Inflammatory macrophage treated with lipopolysaccharide for 4 hours (primary cell): ENCODE measurements at places on chromosomes 12 and 14.

GRCh38 chr14:20976291-20976690 is 13.5 kb upstream of the METTL17 start:
- no peak for DNase-seq

DNA sequence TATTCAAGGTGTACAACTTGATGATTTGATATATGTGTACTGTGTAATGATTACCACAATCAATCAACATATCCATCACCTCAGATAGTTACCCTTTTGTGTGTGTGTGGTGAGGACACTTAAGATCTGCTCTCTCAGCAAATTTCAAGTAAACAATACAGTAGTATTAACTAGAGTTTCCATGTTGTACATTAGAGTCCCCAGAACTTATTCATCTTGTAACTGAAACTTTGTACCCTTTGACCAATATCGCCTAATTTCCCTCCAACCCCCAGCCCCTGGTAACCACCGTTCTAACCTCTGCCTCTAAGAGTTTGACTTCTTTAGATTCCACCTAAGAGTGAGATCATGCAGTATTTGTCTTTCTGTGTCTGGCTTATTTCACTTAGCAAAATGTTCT is 12.1 kb downstream of the ADCK1 start:
- no peak for DNase-seq

DNA sequence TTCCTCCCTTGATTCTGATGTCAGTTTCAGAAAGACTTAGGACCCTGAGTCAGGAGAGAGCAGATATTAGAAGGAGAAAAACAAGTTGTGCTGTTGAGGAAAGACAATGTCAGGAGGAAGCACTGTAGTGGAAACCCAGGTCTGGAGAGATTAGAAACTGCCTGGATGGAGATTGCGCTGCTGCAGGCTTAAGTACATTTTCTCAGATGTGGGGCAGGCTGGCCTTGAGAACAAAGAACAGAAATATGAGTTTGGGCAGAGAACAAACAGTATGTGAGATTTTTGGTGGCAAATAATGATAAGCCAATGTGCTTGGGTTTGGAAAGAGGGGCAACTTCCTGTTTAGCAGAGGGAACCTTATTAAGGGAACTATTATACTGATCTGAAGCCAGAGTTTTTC is 74.3 kb upstream of the PRMT8 start:
- no peak for DNase-seq

DNA sequence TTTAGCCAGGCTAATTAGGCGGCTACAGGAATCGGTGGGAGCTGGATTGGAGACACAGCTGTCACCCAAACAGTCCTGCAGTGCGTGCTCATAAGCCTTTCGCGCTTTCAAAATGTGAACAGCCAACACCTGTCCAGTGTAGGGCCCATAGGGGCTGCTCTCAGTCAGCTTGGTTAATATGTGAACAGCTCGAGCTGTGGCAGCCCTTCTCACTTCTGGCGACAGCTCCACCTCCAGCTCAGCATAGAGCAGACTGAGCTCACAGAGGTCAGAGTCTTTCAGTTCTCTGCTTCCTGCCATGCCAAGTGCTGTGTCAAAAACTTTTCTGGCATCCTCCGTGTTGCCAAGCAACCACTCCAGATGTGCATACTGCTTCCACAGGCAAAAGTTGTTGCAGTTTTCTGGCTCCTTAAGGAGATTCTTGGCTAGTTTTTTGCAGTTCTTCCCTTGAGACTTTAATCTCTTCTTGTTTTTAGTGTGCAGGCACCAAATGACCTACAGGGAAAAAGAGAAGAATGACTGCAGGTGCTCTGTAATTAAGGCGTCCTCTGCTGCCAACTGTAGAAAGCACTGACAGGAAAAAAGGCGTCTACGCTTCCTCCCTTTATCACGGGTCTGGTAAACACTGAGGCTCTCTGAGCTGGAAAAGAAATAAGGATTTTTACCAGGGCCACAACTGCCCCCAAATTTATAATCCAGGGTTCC is 32.5 kb downstream of the PSMC1 start:
- DNase-seq: no peak

DNA sequence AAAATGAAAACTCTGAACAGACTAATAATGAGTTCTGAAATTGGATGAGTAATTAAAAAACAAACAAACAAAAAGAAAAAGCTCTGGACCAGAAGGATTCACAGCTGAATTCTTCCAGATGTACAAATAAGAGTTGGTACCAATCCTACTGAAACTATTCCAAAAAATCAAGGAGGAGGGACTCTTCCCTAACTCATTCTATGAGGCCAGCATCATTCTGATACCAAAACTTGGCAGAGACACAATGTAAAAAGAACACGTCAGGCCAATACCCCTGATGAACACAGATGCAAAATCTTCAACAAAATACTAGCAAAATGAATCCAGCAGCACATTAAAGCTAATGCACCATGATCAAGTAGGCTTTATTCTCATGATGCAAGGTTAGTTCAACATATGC is 183.9 kb upstream of the CNOT2 start:
- DNase-seq: no peak
